Stimulated activated CD8-positive, alpha-beta memory T cell treated with anti-CD3 and anti-CD28 coated beads, Interleukin-4, amount 100 ng/mL, for 48 hours (primary cell): ENCODE measurements at places on chromosomes 2 and 18.

DNA sequence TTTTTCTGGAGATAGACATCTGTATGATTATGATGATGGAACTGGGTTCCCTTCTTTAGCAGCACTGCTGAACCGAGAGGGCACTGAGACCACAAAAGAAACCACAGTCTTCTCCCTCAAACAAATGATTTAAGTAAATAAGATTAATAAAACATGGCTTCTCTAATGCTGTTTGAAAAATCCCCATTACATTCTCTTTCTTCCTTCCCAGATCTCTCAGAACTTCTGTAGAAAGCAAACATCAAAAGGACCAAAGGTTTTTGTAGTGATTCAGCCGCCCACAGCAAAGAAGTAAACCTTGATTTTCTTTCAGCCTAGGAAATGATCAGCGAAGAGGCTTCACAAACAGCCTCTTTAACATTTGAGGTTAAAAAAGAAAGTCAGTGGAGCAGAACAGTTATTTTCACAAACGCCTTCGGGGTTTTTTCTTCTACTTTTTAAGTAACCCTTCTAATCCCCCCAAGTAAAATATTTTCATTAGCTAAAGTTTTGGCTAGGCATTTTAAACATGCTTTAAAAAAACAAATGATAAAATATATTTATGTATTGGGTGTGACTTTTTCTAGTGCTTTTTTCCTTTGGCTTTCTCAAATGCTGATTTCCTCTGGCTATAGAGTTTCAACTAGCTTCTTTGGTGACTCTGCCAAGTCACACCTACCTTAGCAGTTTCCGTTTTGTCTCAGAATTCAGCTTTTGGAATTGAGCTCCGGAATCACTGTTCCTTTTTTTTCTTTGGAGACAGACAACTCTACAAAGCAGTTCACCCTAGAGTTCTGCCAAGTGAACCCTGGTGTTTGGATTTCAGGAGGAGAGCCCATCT, 89.6 kb downstream of the UPP2 start:
- DNase-seq: peak; percentile 23

DNA sequence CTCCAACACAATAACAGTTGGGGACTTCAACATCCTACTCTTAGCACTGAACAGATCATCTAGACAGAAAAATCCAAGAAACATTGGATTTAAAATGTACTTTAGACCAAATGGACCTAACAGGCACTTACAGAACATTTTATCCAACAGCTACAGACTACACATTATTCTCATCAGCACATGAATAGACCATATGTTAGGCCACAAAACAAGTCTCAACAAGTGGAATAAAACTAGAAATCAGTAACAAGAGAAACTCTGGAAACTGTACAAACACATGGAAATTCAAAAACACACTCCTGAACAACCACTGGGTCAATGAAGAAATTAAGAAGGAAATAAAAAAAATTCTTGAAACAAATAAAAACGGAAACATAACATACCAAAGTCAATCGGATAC, 117.5 kb downstream of the ACVR1 start:
- DNase-seq: no peak

DNA sequence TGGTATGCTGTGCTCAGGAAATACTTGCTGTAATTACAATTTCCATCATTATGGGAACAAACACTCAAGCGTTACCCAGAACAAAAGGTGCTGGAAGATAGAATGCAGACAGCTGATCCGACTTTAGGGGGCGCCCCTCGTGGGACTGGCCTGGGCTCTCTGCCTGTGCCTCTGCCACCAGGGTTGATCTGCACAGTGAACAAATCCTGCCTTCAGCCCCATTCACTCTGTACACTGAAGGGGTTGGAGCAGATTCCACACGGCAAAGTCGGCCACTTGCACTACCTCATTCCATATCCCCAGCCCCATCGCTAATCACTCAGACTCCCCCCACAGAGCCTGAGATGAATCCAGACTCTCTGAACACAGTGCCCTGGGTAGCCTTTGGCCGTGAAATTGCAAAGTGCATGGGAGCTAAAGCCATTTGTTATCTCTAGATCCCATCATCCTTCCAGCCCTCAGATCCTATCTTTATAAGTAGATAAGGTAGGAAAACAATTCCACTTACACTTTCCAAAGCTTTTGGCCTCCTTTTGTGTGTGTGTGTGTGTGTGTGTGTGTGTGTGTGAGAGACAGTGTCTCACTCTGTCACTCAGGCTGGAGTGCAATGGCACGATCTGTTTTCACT, 69.3 kb downstream of the INPP5D start:
- DNase-seq: no peak

DNA sequence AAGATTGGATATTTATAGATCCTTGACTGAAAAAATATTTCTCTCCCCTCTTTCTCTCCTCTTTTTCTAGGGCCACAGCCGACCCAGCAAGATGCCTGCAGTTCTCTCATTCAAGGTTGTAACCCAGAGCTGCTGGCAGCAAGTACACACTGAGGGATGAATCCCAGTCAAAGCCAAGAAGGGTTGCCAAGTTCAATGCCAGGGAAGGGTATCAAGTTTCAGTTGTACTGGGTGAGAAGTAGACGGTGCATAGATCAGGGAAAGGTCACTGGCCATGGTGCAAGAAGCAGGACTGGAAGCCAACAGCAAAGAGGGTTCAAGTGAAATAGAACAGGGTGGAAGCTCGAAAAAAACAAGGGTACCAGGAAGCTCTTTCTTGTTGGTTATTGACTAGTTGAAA, 170.2 kb downstream of the NRP2 start:
- no peak for DNase-seq

GRCh38 chr2:175152242-175152641, 15.8 kb downstream of the ATF2 start:
- no peak for DNase-seq

GRCh38 chr2:134625311-134625710, 93.5 kb downstream of the TMEM163 start:
- no peak for DNase-seq
